ENCODE measurements at places on chromosomes 12 and 14.
A peak's percentile ranks its signal among the peaks of the same experiment; 100 is the strongest.

GRCh38 chr12:45674181-45674977 is 55.1 kb upstream of the ARID2 start:
- DNase-seq: no peak

DNA sequence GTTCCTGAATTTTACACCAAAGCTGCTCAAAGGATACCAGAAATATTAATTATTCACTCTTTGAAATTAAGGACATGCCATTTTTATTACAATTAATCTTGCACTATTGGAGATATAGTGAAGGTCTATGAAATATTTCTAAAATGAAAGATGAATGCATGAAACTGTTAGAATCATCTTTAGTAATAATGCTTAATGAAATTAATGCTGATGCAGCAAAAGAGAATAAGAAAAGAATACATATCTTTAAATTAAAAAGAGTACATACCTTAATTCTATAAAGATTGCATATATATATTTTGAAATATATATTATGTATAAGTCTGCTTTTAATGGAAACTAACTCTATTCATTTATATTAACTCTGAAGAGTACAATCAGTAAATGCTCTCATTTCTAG is 236.0 kb downstream of the ALX1 start:
- DNase-seq: no peak

DNA sequence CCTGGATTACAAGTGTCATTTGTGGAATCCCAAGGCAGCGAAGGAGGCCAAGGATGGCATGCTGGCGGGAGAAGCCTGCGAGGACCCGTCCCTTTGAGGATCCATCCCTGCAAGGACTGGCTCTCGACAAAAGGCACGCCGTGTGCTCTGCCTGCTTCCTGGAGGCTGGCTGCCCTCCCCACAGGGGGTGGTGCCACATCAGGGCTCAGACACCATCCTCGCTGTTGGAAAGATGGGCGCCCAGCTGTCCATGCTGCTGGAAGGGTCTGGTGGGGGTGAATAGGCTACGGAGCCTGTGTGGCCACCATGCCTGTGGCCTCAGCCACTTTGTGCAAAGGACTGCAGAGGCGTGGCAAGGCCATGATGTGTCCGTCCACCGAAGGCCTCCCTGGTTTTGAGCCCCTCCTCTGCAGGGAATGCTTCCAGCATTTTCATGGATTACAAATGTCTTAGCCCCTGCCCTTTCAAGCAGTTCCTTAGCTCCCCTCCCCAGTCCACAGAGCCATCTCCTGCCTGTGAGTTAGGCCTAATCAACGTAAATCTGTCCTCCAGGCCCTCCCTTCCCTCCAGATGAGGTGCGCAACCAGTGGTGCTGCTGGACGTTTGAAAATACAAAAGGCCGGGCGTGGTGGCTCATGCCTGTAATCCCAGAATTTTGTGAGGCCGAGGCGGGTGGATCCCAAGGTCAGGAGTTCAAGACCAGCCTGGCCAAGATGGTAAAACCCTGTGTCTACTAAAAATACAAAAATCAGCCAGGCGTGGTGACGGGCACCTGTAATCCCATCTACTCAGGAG is 22.1 kb downstream of the ZBTB42 start:
- no peak for DNase-seq

GRCh38 chr12:79439175-79439825 is 251.5 kb downstream of the PAWR start:
- no peak for DNase-seq

- no peak for DNase-seq
Observed at GRCh38 chr14:104537613-104537988, 42.0 kb upstream of the C14orf180 start.

GRCh38 chr12:85821759-85822158 is 14.4 kb downstream of the RASSF9 start:
- DNase-seq: no peak

DNA sequence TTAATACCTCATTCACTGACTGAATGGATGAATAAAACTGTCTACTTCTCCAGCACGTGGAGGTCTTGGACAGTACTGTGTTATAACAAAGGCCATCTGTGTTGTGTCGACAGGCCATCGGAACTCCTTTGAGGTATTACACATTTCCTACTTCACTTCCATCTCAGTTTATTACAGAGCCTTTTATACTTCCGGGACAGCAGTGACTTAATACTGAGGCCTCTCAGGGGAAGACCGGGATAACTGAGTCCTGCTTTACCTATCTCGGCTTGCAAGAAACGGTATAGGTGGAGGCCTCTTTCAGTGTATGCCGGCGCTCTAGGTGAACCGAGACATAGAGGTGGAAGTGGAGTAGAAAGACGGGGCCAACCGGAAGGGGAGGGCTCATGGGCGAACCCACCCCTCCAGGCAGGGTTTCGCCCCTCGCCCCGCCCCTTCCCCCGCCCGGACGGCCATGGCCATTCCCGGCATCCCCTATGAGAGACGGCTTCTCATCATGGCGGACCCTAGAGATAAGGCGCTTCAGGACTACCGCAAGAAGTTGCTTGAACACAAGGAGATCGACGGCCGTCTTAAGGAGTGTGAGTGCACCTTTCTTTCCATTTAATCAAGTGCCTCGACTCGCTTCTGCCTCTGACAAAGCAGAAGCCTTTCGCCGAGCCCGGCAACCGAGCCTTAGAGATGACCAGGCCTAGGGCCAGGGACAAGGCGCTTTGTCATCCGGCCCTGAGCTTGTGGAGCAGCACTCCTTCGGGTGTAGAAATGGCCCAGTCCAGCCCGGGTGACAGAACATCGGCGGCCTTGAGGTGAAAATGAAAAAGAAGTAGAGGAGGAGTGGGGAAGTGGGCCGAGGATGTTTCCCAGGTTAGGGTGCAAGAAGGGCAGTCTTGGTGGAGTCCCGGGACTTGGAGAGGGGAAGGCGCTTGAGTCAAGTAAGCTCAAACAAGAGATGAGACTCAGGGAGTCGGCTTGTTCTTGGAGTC is at the start of gene PSMC6:
Gene PSMC6, plus strand, starts transcription at position 477 of the 983 bp plus-strand sequence. Its CDS starts 20 bp downstream, at position 497.
- DNase-seq: peak; percentile 89

GRCh38 chr14:92635031-92635430 is 113.4 kb downstream of the LGMN start:
- peak; percentile 17 for DNase-seq

- no peak for DNase-seq
Observed at GRCh38 chr14:51603495-51603894, 48.2 kb upstream of the FRMD6 start.

GRCh38 chr12:130460611-130461446 is 123.1 kb downstream of the PIWIL1 start:
- no peak for DNase-seq

GRCh38 chr14:102594514-102595175 is 2.2 kb downstream of the RCOR1 start:
- no peak for DNase-seq

- no peak for DNase-seq
Observed at GRCh38 chr14:43983721-43984120, 523.4 kb downstream of the FSCB start.

DNA sequence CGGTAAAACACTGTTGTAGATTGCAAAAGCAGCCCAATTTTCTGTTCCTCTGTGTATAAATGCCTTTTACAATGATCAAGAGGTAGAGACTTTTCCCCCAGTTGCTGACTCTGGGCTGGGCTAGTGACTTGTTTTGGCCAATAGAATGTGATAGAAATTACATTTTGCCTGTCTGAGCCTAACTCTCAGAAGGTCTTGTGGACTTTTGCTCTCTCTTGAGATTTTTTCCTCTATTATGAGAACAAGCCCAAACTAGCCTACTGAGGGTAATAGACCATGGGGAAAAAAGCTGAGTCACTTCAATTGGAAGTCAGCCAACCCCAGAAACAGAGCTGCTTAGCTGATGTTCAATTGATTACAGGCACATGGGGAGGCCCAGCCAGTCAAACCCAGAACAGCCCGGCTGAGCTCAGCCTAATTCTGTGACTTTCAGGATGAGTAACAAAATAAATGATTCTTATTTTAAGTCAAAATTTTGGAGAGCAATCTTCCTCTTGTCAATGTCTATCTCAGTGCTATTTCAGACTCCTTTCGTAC is 61.4 kb downstream of the MYF5 start:
- peak; percentile 68 for DNase-seq

GRCh38 chr12:63400718-63401117 is 249.7 kb upstream of the AVPR1A start:
- DNase-seq: no peak

DNA sequence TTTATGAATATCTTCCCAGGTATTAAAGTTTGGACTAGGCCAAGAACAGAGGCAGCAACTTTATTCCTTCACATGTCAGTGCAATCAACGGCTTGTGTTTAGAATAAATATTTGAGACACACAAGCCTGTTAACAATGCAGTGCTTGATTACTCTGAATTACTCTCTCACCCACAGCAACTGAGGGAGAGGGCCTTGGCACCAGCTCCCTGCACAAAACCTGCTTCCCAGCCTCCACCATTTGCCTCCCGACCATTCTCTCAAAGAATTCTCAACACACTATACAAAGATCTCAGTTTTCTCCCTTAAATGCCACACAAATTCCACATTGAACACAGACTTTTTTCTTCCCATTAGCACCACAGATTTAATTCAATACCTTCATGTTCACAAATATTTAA is 77.0 kb downstream of the STON2 start:
- no peak for DNase-seq

DNA sequence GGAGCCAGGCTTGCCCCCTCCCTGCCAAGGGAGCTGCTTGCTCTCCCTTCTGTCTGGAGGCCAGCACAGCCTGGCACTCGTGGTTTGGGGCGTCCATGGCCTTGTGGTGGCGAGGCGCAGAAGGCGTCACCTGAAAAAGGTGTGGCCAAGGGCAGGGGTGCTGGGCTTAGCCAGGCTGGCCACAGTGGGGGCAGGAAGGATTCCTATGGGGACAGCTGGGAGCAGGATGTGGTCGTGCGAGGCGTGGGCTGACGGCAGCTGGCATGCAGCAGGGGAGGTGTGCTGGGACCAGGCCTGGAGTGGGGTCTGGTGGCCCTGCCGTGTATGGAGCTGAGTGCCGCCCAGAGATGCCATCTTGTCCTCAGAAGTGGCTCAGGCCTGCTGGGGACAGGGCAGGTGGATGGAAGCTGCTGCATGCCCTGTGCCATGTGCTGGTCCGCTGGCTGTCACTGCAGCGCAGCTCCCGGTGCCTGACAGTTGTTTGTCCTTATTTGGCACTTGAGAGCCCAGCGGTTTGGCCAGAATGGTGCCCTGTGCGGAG is 30.0 kb downstream of the SH2B3 start:
- DNase-seq: no peak

DNA sequence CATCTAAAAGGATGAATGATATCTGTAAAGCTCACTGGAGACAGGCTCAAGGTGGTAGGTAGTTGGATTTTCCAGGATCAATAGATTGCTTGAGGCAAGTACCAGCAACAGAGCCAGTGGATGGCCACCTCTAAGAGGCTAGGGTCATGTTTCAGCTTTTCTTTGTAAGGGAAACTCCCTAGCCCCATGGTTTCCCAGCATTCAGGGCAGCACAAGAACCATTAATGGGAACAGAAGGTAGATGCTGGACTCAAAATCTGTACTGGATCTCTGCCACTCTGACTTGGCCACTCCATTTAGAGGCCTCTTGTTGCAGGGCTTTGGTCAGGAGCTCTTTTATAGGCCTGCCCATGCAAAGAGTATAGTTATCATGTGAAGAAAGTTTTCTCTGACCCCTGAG is 76.1 kb upstream of the DYRK2 start:
- peak; percentile 37 for DNase-seq

DNA sequence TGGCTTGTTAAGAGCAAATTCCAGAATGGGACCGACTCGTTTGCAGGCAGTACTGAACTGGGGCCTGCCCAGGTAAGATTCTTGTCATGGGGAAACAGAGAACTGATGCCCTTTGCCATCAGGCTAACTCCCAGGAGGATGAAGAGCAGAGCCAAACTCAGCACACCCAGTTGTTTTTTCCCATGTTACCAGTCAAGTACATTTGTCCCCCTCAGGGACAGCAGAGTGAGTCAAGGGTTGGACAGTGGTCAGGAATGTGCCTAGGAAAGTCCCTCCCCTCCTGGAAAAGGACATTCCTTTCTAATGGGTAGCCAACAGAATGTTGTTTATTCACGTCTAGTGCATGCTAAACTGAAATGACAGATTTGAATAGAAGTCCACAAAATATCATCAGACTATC is 1.6 kb downstream of the ART4 start:
- no peak for DNase-seq

- no peak for DNase-seq
Observed at GRCh38 chr12:3614806-3615466, 123.9 kb downstream of the PRMT8 start.

DNA sequence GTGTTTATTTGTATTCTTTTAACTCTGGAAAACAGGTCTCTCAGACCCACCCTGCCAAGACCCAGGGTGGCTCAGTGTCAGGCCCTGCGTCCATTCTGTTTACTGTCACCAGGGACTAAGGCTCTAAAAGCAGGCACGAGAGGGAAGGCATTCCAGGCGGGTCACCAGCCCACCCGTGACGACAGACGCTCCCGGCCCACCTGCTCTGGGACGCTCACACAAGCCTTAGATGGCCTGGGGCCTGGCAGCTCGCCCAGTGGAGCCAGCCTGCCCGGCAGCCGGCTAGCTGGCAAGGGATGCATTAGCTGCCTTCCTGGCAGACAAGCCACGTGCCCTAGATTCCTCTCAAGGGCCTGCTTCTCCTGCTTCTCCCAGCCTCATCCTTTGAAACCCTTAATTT is 9.2 kb upstream of the NUAK1 start:
- DNase-seq: no peak

GRCh38 chr12:109737631-109738030 is 24.0 kb downstream of the FAM222A start:
- no peak for DNase-seq

DNA sequence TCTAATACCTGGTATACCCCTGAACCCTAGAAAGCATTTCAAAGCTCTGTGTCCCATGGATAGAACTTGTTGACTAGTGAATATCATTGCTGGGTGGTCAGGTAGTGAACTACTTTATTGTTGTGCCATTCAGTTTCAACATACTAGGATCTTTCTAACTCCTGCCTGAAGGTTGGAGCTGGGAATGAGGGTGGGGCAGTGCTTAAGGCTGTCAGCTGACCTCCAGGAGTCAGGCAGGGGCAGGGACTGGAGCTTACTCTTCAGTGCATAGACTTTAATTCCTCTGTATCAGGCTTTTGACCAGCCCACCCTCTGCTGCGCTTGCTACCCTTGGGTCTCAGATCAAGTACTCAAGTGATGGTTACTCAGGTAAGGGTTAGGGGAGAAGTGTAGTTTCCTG is 102.6 kb upstream of the RFX4 start:
- DNase-seq: no peak

DNA sequence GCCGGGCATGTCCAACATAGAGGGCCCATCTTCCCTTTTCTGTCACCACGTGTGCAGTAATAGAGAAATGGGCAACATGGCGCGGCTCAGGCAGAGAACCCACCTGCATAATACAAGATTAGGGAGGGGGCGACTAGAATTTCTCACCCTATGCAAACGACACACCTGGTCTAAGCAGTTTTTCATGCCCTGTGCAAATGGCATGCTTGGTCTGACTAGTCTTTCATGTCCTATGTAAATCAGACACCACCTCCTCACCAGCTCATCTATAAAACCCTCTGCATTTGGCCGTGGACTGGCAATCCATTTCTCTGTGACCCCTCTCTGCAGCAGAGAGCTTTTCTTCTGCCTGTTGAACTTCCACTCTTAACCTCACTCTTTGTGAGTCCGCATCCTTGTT is 180.2 kb upstream of the PZP start:
- no peak for DNase-seq

GRCh38 chr14:75572104-75572503 is 6.3 kb upstream of the FLVCR2 start:
- no peak for DNase-seq

All from NCI-H187 (cell line).